ENCODE measurements at places on chromosomes 3 and 15. TPM values are rescaled to one million over a fixed set of nuclear protein-coding genes. Genes with fewer than 3 reads are reported as not detected.

GRCh38 chr3:155853214-155854140, 750 bp downstream of the SLC33A1 start:
- peaks cover 3% of the 10 kb centered on the region for H3K36me3 ChIP-seq
- peak overlapping the region; percentile 84 for H3K27ac ChIP-seq
- H3K4me3 ChIP-seq, result peak overlapping the region; percentile 87

GRCh38 chr3:52364322-52365035, 48.4 kb downstream of the DNAH1 start:
- no peak for DNase-seq
- H3K27ac ChIP-seq, result no peak overlapping the region
- H3K27me3 ChIP-seq, result no peaks in the 10 kb centered on the region
- H3K4me1 ChIP-seq, result no peaks in the 10 kb centered on the region

GRCh38 chr15:101558221-101558941, 68.9 kb upstream of the PCSK6 start:
- H3K27me3 ChIP-seq, result peaks cover under 1% of the 10 kb centered on the region
- no peak for DNase-seq

- H3K4me1 ChIP-seq, result no peaks in the 10 kb centered on the region
- no peak overlapping the region for H3K4me3 ChIP-seq
- no peaks in the 10 kb centered on the region for H3K27me3 ChIP-seq
- no peak overlapping the region for H3K27ac ChIP-seq
- no peaks in the 10 kb centered on the region for H3K36me3 ChIP-seq
- no peak for DNase-seq
Observed at GRCh38 chr3:35666888-35667287, 27.6 kb downstream of the ARPP21 start.

The ROPN1 gene
- not detected for total RNA-seq

DNA sequence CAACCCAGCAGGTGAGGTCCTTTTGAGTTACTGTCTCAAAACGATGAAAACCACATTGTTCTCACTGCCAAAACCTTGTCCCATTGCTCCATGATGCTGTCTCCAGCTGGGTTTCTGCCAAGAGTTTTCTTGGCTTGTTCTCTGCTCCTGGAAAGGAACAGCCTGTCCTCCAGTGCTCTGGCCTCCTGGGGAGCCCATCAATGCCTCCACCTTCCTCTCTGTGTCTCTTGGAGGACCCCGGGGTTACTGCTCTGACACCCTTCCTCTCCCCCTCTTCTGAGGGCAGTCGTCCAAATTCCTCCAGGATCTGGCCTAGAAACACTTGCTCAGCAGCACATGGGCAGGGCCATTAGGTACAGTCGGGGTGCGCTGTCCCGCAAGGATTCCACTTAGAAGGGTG, 63.9 kb upstream of the RGMA start:
- H3K4me1 ChIP-seq, result peaks cover 28% of the 10 kb centered on the region
- no peaks in the 10 kb centered on the region for H3K36me3 ChIP-seq
- H3K4me3 ChIP-seq, result no peak overlapping the region
- no peak overlapping the region for H3K27ac ChIP-seq
- no peak for DNase-seq

GRCh38 chr15:31328969-31329639, 2.5 kb downstream of the KLF13 start:
- H3K4me3 ChIP-seq, result peak overlapping the region; percentile 72
- DNase-seq, result peak; percentile 57
- no peaks in the 10 kb centered on the region for H3K27me3 ChIP-seq
- H3K36me3 ChIP-seq, result no peaks in the 10 kb centered on the region
- peak overlapping the region; percentile 89 for H3K27ac ChIP-seq

DNA sequence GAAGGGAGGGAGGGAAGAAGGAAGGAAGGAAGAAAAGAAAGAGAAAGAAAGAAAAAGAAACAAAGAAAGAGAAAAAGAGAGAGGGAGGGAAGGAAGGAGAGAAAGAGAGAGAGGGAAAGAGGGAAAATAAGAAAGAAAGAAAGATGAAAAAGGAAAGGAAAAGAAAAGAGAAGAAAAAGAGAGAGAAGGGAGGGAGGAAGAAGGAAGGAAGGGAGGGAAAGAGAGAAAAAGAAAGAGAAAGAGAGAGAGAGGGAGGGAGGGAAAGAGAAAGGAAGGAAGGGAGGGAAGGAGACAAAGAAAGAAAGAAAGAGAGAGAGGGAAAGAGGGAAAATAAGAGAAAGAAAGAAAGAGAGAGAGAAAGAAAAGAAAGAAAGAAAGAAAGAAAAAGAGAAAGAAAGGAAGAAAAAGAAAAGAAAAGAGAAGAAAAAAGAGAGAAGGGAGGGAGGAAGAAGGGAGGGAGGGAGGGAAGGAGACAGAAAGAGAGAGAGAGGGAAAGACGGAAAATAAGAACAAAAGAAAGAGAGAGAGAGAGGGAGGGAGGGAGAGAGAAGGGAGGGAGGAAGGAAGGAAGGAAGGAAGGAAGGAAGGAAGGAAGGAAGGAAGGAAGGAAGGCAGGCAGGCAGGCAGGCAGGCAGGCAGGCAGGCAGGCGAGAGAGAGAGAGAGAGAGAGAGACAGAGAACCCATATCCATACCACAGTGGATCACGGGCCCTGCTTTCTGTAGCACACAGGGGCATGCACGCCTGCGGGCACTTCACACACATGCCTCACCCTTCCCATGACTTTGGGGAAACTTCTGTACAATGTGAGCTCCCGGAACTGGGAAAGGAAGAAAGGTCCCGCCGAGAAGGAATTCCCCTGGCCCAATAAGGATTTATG, 52.5 kb downstream of the ADCY5 start:
- no peaks in the 10 kb centered on the region for H3K36me3 ChIP-seq
- H3K27me3 ChIP-seq, result no peaks in the 10 kb centered on the region
- no peak overlapping the region for H3K4me3 ChIP-seq
- no peak overlapping the region for H3K27ac ChIP-seq

The UNC13C gene
- not detected for total RNA-seq

GRCh38 chr15:60800299-60801072, 321.5 kb upstream of the ICE2 start:
- no peak overlapping the region for H3K4me3 ChIP-seq
- no peaks in the 10 kb centered on the region for H3K27me3 ChIP-seq
- peaks cover 22% of the 10 kb centered on the region for H3K4me1 ChIP-seq
- no peak for DNase-seq
- no peaks in the 10 kb centered on the region for H3K36me3 ChIP-seq

GRCh38 chr3:186453531-186453930, 90.6 kb downstream of the CRYGS start:
- H3K4me1 ChIP-seq, result no peaks in the 10 kb centered on the region
- DNase-seq, result no peak
- no peaks in the 10 kb centered on the region for H3K27me3 ChIP-seq

DNA sequence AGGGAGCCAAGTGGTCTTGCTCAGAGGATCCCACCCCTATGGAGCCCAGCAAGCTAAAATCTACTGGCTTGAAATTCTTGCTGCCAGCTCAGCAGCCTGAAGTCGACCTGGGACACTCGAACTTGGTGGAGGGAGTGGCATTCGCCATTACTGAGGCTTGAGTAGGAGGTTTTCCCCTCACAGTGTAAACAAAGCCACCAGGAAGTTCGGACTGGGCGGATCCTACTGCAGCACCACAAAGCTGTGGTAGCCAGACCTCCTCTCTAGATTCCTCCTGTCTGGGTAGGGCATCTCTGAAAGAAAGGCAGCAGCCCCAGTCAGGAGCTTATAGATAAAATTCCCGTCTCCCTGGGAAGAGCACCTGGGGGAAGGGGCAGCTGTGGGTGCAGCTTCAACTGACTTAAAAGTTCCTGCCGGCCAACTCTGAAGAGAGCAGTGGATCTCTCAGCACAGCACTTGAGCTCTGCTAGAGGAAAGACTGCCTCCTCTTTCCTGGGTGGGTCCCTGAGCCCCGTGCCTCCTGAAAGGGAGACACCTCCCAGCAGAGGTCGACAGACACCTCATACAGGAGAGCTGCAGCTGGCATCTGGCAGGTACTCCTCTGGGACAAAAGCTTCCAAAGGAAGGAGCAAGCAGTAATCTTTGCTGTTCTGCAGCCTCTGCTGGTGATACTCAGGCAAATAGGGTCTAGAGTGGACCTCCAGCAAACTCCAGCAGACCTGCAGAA, 576.3 kb upstream of the NECTIN3 start:
- no peak for DNase-seq
- H3K27me3 ChIP-seq, result no peaks in the 10 kb centered on the region
- H3K4me3 ChIP-seq, result no peak overlapping the region

Data from natural killer cell (primary cell).